ENCODE measurements at places on chromosomes 12 and 14. TPM values are rescaled to one million over a fixed set of nuclear protein-coding genes. Genes with fewer than 3 reads are reported as not detected.

GRCh38 chr14:104385531-104386101, 193.9 kb upstream of the C14orf180 start:
- peaks cover 3% of the 10 kb centered on the region for H3K27me3 ChIP-seq
- no peaks in the 10 kb centered on the region for H3K4me1 ChIP-seq
- H3K36me3 ChIP-seq, result peaks cover 9% of the 10 kb centered on the region
- no peak overlapping the region for H3K4me3 ChIP-seq

DNA sequence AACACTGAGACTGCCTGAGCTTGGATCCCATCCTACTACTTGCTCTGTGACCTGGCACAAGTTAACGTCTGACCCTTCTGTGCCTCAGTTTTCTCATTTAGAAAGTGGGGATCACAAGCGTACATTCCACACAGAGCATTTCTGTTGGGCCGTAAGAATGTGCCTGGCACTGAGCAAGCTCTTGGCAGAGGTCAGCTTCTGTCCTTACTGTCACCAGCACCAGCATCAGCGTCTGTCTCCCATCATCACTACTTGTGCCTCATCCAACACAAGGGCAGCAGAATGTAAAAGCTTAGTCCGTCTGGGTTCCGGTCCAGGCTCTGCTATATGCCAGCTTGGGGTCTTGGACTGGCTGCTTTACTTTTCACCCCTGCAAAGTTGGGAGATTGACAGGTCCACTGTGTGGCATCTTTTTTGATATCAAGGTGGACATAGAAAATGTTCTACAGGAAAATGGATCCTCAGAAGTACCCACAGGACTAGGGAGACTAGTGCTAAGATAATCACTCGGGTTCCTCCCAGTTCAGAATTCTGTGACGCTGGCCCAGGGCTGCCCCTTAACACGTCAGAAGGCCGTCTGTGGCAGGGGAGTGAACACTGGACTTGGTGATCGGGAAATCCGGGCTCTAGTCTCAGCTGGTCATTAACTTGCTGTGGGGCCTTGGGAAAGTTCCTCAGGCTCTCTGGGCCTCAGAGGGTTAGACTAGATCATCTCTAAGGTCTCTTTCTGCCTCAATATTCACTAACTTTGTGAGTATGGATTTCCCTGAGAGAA, 65.9 kb downstream of the CACNA1C start:
- no peak for DNase-seq
- peaks cover 32% of the 10 kb centered on the region for H3K36me3 ChIP-seq
- no peak overlapping the region for H3K27ac ChIP-seq
- peaks cover 2% of the 10 kb centered on the region for H3K27me3 ChIP-seq
- no peak overlapping the region for H3K4me3 ChIP-seq

DNA sequence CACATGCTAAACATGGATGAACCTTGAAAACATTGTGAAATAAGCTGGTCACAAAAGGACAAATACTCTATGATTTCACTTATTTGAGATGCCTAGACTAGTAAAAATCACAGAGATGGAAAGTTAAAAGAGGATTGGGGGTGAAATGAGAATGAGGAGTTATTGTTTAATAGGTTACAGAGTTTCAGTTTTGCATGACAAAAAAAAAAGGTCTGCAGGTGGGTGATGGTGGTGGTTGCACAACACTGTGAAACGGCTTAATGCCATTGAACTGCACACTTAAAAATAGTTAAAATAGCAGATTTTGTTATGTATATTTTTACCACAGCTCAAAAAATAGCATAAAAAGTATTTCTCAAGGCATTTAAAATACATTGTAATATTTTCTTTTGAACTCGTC, 151.9 kb upstream of the NRXN3 start:
- DNase-seq, result no peak
- no peak overlapping the region for H3K27ac ChIP-seq
- H3K4me3 ChIP-seq, result no peak overlapping the region

DNA sequence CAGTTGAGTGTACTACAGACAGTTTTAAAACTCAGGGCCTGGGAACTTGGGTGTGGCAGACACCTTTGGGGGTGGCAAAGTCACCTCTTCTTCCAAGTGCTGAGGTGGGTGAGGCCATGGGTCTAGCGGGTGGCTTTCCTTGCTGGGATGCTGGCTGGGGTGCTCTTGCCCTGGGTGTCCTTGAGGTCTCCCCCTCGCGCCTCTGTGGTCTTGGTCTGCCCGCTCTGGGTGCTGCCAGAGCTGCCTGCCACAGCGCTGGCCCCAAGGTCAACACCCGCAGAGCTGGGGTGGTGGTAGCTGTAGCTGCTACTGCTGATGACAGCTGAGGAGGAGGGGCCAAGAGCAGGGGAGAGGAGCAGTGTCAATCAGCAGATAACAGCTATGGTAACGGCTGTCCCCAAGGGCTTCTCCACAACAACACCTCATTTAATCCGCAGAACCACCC, 6.8 kb downstream of the KRT74 start:
- no peaks in the 10 kb centered on the region for H3K4me1 ChIP-seq
- peaks cover 49% of the 10 kb centered on the region for H3K27me3 ChIP-seq
- no peaks in the 10 kb centered on the region for H3K36me3 ChIP-seq

- no peak overlapping the region for H3K4me3 ChIP-seq
- peaks cover 25% of the 10 kb centered on the region for H3K4me1 ChIP-seq
- peaks cover 5% of the 10 kb centered on the region for H3K36me3 ChIP-seq
- H3K27ac ChIP-seq, result no peak overlapping the region
- DNase-seq, result no peak
- H3K27me3 ChIP-seq, result peaks cover 5% of the 10 kb centered on the region
These were observed 42.4 kb upstream of the IGF1 start for GRCh38 chr12:102522768-102523167.

- DNase-seq, result no peak
- H3K27ac ChIP-seq, result no peak overlapping the region
- no peak overlapping the region for H3K4me3 ChIP-seq
- peaks cover 4% of the 10 kb centered on the region for H3K27me3 ChIP-seq
These were observed 64.0 kb downstream of the PTPN11 start for GRCh38 chr12:112482733-112483132.

NEUROD4 gene
- not detected for total RNA-seq

RPAP3 gene
- total RNA-seq, result 33.5 TPM

DNA sequence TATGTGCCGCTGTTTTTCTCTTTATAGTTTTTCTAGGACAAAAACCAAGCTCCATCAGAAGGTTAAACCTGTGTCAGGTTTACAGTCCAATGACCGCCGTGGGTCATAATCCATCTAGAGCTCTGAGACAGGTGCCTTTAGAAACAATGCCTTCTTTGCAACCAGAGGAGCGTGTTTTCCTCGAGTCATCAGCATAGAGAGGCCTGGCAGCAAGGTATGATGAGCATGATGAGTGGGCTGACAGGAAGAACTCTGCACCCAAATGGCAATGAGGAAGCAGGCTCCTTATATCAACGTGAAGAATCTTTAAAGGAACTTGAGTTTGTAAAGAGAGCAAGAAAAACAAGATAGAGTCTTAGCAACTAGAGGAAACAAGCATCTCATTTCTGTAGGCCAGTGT, 60.5 kb upstream of the NUDT4 start:
- no peaks in the 10 kb centered on the region for H3K27me3 ChIP-seq
- H3K27ac ChIP-seq, result no peak overlapping the region
- no peaks in the 10 kb centered on the region for H3K36me3 ChIP-seq
- DNase-seq, result no peak
- peaks cover 44% of the 10 kb centered on the region for H3K4me1 ChIP-seq

DLK1 gene
- not detected for total RNA-seq

RPGRIP1 gene
- total RNA-seq, result not detected

- no peak overlapping the region for H3K4me3 ChIP-seq
- H3K27ac ChIP-seq, result no peak overlapping the region
- peaks cover 8% of the 10 kb centered on the region for H3K4me1 ChIP-seq
- H3K27me3 ChIP-seq, result no peaks in the 10 kb centered on the region
- no peak for DNase-seq
These were observed 141.6 kb downstream of the GPHN start for GRCh38 chr14:66649498-66649897.

DAO gene
- not detected for total RNA-seq

MYL2 gene
- not detected for total RNA-seq

DNA sequence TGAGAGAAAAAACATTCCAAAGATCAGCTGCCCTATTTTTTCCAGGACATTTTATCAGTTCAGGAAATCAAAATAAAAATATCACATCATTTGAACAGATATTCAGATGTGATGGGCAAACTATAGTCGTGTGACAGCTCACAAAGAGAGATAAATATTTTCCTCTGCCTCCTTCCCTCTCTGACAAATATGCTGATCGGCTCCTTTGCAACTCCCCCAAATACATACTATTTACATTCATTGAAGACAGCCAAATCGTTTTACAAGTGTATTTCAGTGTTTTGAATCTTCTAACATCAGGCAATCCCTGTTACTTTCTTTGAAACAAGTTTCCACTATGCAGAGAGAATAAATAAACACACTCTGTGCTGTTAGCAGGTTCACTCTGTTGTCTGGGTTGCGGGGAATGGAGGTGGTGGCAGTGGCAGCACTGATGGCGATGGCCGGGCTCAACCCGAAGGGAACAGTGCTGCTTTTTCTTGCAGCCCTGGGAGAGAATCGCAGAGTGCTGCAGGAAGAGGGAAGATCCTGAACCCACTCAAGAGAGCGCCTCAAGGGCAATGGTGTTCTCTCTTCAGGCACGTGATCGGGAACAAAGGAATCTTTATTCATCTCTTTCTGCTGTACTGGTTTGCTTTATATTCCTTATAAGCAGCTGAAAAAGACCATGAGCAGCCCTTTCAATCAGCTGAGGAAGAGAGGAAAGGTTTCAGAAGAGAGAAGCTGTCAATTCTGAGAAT, 142.5 kb downstream of the PHLDA1 start:
- peak overlapping the region; percentile 63 for H3K27ac ChIP-seq
- DNase-seq, result no peak
- H3K4me3 ChIP-seq, result peak overlapping the region; percentile 66
- H3K36me3 ChIP-seq, result no peaks in the 10 kb centered on the region
- peaks cover 55% of the 10 kb centered on the region for H3K4me1 ChIP-seq

PLCZ1 gene
- not detected for total RNA-seq

GALNT8 gene
- total RNA-seq, result not detected

DNA sequence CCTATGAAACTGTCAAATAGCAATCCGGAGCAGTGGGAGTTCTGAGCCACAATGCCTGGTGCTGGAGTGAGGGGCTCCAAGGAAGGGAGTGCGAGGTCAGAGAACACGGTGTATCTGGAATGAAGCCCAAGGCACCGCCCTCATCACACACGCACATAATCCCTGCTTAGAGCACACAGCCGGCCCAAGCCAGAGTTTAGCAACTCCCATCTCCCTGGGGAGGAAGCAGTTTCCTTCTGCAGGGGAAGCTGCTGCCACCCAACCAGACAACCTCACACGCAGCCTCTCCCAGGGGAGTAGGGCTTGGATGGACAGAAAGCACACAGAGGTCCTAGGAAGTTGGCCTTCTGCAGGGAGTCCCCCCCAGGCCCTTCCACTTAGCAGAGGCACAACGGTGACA, 31.3 kb downstream of the ACTN1 start:
- peaks cover 39% of the 10 kb centered on the region for H3K36me3 ChIP-seq
- peaks cover 98% of the 10 kb centered on the region for H3K4me1 ChIP-seq
- H3K4me3 ChIP-seq, result no peak overlapping the region
- H3K27me3 ChIP-seq, result peaks cover 11% of the 10 kb centered on the region
- DNase-seq, result no peak

CPSF2 gene
- total RNA-seq, result 105 TPM

DNA sequence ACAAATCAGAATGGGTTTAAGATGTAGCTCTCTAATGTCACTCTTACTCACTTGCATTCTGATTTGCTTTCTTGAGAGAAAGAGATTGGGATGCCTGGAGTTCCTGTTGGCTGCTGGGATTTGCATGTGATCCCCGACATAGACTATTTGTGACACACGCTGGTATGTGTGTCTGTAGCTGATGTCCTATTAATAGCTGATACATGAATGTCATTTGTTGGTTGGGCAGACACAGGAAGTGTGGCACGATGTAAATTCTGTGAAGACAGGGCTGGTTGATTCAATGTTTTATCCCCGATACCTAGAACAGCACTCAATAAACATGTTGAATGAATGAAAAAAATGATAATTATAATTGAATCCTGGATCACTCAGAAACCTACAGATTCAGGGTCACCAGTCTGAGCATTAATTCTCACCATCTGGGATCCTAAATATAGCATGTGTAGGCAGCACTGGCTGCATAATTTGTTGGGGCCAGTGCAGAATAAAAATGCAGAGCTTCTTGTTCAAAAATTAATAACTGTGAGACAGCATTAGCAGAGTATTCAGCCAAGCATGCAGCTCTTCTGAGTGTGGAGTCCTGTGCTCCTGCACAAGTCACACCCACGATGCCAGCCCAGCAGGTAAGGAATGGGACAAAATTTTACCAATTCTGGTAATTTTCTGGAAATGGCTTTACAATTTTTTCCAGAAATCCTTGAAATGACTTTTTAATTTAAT, 35.5 kb upstream of the SOCS2 start:
- DNase-seq, result peak; percentile 66
- H3K36me3 ChIP-seq, result no peaks in the 10 kb centered on the region
- H3K27me3 ChIP-seq, result peaks cover 1% of the 10 kb centered on the region
- H3K4me1 ChIP-seq, result peaks cover 17% of the 10 kb centered on the region
- H3K4me3 ChIP-seq, result no peak overlapping the region
- peak overlapping the region; percentile 33 for H3K27ac ChIP-seq

- DNase-seq, result peak; percentile 93
- peaks cover 86% of the 10 kb centered on the region for H3K36me3 ChIP-seq
- peaks cover 86% of the 10 kb centered on the region for H3K4me1 ChIP-seq
- peak overlapping the region; percentile 97 for H3K27ac ChIP-seq
These were observed 31.1 kb downstream of the APPL2 start for GRCh38 chr12:105204916-105205315.

GRCh38 chr12:23049180-23049579, 424.2 kb downstream of the ETNK1 start:
- no peaks in the 10 kb centered on the region for H3K4me1 ChIP-seq
- no peak overlapping the region for H3K27ac ChIP-seq
- no peak overlapping the region for H3K4me3 ChIP-seq
- no peaks in the 10 kb centered on the region for H3K36me3 ChIP-seq
- DNase-seq, result no peak

APAF1 gene
- 16.8 TPM for total RNA-seq

- peak overlapping the region; percentile 96 for H3K4me3 ChIP-seq
- H3K36me3 ChIP-seq, result peaks cover 56% of the 10 kb centered on the region
- peak overlapping the region; percentile 96 for H3K27ac ChIP-seq
- H3K27me3 ChIP-seq, result peaks cover 25% of the 10 kb centered on the region
- DNase-seq, result no peak
These were observed 1.4 kb downstream of the DUSP6 start for GRCh38 chr12:89350630-89351488.

GRCh38 chr14:92135269-92135668, 13.5 kb downstream of the CPSF2 start:
- H3K27ac ChIP-seq, result no peak overlapping the region
- DNase-seq, result peak; percentile 39
- peaks cover 22% of the 10 kb centered on the region for H3K36me3 ChIP-seq
- no peaks in the 10 kb centered on the region for H3K27me3 ChIP-seq

GRCh38 chr12:118034429-118035189, 18.1 kb downstream of the RFC5 start:
- H3K27me3 ChIP-seq, result peaks cover 3% of the 10 kb centered on the region
- peak; percentile 67 for DNase-seq
- H3K27ac ChIP-seq, result peak overlapping the region; percentile 77
- no peak overlapping the region for H3K4me3 ChIP-seq
- peaks cover 51% of the 10 kb centered on the region for H3K36me3 ChIP-seq
- peaks cover 28% of the 10 kb centered on the region for H3K4me1 ChIP-seq
